ENCODE measurements at places on chromosomes 11 and 22. TPM values are rescaled to one million over a fixed set of nuclear protein-coding genes. Genes with fewer than 3 reads are reported as not detected.

- no peak for DNase-seq
Observed at GRCh38 chr11:108307751-108308150, 84.9 kb downstream of the ATM start.

DNA sequence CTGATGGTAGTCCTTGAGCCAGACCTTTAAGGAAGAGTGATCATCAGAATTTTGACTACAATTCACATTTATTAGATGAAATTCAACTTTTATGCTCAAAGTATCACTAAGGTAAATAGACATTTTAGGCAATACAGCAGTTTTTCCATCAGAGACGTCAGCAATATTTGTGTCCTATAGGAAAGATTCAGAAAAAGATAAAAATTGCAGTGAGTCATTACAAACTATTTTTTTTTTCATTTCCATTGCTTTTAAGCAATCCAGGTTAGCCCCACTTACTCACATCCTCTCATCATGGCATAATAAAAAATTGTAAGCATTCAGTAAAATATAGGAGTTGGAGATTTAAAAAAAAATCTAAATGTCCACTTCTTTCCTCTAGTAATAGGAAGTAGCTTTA lies 46.9 kb downstream of the MSANTD4 start:
- DNase-seq = no peak

- no peak for DNase-seq
Observed at GRCh38 chr11:119844808-119845207, 115.8 kb upstream of the NECTIN1 start.

- peak; percentile 44 for DNase-seq
Observed at GRCh38 chr11:117823294-117823945, 1.1 kb downstream of the FXYD2 start.

GRCh38 chr11:109071712-109072524 lies 350.1 kb upstream of the C11orf87 start:
- no peak for DNase-seq

DNA sequence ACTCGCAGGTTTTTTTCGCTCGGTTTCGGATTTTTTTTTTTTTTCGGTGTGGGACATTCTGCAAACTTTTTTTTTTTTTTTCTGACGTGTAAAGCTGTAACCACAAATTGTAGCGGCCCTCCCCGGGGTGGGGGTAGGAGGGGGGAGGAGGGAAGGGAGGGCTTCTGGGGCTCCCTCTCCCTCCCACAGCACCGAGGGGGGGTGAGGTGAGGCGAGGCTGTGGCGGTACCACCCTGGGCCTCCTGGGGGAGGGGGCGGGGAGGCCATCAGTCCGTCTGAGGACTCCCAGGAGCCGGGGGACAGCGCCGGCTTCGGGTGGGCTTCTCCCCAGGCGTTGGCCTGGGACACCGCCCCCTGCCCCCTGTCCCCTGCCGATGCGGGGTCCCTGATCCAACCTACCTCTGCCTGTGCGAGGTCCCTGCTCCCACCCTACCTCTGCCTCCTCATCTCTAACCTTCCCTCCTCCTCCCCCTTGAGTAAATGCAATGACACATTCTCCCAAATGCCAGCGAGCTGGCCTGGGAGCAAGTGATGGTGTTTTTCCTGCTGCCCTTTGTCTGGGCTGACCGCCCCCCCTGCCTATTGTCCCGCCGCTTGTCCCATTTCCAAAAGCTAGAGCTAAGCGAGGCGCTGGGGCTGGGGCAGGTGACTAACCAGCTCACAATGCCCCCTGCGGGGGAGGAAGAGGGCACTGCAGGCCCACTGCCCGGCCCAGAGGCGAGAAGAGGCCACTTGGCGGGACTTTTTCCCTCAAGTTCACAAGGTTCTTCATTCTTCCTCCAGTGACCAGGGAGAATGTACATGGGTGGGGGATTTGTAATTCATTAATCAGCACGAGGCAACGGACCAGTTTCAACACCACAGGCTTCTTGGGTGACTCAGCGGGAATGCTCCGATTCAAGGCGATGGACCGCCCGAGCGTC lies 511 bp upstream of the CLCF1 start:
- DNase-seq = peak; percentile 71

GRCh38 chr11:11978098-11978637 lies 30.3 kb downstream of the DKK3 start:
- DNase-seq = no peak

GRCh38 chr22:36680038-36680437 lies 23.5 kb downstream of the CACNG2 start:
- no peak for DNase-seq

DNA sequence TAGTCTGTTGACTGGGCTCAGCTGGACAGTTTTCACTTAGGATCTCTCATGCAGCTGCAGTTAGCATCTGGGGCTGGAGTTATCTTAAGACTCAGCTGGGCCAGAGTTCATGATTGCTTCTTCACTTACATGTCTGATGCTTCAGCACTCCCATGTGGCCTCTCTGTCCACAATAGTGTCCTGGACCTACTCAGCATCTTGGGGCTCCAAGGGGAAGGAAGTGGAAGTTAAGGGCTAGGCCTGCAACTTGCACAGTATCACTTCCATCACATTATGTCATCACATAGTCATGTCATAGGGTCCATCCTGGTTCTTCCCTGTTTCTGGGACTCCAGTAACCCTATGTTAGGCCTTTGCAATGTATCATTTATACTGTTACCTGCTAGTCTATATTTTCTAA lies 115.9 kb downstream of the C11orf65 start:
- no peak for DNase-seq

DNA sequence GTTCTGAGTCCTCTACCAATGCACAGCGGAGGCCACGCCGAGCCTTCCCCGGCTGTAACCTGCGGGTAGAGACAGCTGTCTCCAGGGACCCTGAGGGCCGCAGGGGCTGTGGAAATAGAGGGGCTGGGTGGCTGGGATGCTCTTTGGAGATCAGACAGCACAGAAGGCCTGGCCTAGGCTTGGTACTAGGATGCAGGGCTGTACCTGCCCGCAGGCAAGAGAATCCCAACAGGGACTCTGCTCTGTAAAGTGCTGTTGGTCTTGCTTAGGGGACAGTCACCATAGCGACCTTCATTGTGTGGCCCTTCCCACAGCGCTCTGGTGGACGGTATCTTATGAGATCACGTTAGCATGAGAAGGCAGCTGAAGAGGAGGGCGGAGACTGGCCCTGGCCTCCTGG lies 11.3 kb upstream of the KCNJ5 start:
- no peak for DNase-seq

- no peak for DNase-seq
Observed at GRCh38 chr22:27987557-27987956, 68.5 kb upstream of the PITPNB start.

- no peak for DNase-seq
Observed at GRCh38 chr11:102577182-102577581, 46.6 kb upstream of the MMP7 start.

- DNase-seq = no peak
Observed at GRCh38 chr11:89498845-89499448, 7.8 kb upstream of the NOX4 start.

TRIM49 gene
- not detected for total RNA-seq

SPDYC gene
- total RNA-seq = not detected

USP2 gene
- 0.71 TPM for total RNA-seq

MYEOV gene
- total RNA-seq = not detected

Measured in activated CD4-positive, alpha-beta T cell treated with anti-CD3 and anti-CD28 coated beads for 36 hours (primary cell).